Hematopoietic multipotent progenitor cell treated with erythropoietin and hydrocortisone succinate and interleukin-3 and kit ligand, for 4 days (in vitro differentiated cells): ENCODE measurements at places on chromosomes 11 and 22.
A peak's percentile ranks its signal among the peaks of the same experiment; 100 is the strongest.

GRCh38 chr22:45870011-45870410 is 107.0 kb downstream of the WNT7B start:
- DNase-seq: no peak

DNA sequence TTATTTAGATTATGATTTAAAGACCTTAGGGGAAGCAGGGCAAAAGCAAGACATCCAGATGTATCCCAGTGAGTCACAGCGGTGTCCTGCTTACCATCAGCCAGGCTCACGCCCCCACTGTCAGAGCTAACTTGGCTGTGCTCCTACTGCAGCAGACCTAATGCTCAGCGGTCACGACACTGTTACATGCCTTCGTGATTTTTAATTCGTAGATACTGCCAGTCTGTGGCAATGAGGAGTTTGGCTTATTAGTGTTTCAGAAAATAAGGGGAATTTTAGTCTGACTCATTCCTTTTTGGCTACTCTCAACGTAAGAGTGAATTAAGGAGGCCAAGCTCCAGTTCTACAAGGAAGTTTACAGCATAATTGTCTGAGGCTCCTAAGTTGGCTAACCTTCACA is 22.7 kb downstream of the EFCAB6 start:
- no peak for DNase-seq

DNA sequence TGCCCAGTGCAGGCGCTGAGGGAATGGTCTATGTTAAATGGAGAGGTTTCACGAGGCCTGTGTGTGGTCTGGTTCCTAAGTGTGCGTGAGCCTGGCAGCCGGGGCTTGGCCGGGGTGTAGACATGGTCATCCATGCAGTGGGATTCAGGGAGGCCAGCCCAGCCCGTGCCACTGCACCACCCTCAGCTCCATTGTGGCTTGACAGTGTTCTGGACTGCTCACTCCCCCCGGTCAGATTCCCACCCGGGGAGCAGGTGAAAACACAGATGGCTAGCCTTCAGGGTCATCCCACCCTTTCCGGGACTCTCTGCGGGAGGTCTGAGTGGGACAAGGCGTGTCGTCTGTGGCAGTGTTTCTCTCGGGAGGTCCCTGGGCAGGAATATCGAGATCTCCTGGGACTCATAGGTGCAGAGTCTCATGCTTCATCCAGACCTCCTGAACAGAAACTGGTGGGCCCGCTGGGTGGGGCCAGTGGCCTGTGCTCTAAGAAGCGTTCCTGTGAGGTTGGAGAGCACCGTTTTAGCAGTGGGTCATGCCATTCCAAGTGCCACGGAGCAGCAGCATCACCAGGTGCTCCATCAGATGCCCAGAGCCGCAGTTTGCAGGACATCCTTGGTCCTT is 52.3 kb downstream of the ST14 start:
- no peak for DNase-seq

DNA sequence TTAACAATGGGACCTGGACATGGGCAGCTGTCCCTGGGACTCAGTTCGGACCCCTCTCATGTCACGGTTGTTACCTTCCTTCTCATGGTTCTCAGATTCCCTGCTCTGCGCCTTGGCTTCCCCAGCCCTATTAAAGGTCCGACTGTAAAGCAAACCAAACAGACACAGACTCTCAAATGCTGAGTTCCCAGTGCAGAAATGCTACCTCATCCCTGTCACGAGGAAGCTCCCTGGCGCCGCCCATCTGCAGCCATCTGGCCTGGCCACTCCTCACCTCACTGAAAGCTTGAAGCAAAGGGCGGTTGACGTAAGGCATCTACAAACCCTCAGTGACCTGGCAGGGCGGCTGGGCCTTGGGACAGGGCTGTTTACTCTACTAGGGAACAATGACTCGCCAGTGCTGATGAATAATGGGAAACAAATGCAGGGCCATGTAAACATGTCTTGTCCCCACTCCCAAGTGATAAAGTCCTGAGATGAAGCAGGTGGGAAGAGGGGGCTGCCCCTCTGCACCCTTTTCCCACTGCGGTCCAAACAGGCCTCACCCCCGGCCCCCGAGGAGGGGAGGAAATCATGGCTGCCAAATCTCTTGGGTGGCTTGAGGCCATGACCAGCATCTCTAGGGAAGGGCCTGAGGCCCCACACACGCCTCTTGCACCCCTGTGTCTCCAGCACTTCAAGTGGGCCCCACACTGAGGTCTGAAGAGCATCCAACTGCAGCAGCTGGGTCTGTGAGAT is 49.3 kb downstream of the SCUBE1 start:
- DNase-seq: peak; percentile 34
